ENCODE measurements at places on chromosomes 7 and 10. TPM values are rescaled to one million over a fixed set of nuclear protein-coding genes. Genes with fewer than 3 reads are reported as not detected.
A peak's percentile ranks its signal among the peaks of the same experiment; 100 is the strongest.

- peak; percentile 85 for DNase-seq
Observed at GRCh38 chr10:11898372-11899066, 75.4 kb downstream of the PROSER2 start.

DNA sequence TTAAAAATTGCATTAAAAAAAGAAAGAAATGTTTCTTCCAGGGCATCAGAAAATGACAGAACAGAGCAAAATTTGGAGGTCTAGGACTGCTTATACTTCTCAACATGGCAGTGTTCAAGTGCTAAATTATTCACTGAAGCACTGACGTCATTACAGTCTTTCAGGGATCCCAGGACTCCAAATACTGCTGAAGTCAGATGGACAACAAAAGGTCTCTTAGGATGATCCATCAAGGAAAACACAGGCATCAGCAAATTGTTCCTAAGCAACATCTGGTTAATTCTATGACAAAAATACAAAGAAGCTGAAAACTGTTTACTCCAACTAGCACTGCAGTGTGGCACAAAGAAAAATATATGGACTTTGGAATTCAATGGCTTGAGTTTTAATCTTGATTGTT lies 52.1 kb downstream of the PDK4 start:
- DNase-seq = no peak

- DNase-seq = no peak
Observed at GRCh38 chr10:124722798-124723783, 21.1 kb downstream of the FAM53B start.

DNA sequence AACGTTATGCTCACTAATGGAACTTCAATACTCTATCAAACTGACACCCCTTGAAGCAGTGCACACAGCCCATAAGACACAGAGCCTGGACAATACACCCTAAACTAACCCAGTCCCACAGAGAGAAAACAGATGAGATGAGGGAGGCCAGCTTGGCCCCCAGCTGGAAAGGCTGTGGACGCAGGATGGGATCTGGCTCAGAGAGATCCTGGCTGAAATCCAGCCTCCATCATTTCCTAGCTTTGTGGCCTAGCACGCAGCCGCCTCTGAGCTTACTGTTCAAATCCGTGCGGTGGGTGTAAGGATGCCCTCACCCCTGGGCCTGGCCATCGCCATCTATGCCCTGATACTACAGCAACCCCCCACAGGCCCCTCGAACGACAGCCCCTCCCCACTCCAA lies 32.7 kb downstream of the SNX8 start:
- DNase-seq = no peak

GRCh38 chr7:150940431-150941102 lies 37.6 kb downstream of the KCNH2 start:
- DNase-seq = peak; percentile 11

DNA sequence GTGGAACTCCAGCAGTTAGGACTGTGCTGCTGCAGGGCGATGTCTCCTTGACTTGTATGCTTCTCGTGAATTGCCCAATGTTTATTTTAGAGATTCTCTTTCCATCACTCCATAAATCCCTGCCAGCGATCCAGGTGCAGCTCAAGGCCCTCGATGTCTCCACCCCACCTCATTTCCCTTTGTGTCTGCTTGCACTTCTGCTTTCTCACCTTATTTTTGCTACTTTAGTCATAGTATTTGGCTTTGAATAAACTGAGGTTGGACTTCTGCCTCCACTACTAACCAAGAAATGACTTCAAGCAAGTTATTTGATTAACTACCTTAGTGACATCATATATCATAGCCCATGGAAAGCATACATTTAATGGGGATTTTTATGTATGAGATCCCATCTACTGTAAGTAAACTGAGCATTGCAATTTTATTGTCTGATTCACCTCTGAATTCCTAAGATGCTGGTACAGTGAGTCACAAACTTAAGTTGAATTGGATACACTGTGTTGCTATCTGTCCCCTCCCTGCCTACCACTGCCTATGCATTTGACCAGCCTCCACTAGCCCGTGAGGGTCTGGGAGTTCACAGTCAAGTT lies 255.8 kb downstream of the ABCA13 start:
- no peak for DNase-seq

- DNase-seq = no peak
Observed at GRCh38 chr7:69996121-69996520, 397.8 kb downstream of the AUTS2 start.

DNA sequence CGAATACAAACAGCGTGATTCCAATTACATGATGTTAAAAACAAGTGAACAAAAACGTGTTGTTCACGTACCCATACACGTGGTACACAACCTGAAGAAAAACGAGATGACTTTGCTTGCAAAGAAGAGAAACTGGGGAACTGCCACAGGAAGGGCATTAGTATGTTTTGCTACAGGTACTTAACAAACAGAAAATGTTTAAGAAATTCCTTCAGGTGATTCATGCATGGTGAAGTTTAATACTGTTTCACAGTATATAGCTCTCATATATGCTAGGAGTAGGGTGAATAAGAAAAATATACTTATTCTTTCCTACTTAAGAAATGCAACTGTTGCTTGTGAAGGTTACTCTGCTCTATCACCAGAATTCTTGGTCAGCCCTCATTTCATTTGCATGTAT lies 9.8 kb downstream of the SEC61G start:
- DNase-seq = no peak

- DNase-seq = no peak
Observed at GRCh38 chr7:132296820-132297219, 279.4 kb downstream of the PLXNA4 start.

DNA sequence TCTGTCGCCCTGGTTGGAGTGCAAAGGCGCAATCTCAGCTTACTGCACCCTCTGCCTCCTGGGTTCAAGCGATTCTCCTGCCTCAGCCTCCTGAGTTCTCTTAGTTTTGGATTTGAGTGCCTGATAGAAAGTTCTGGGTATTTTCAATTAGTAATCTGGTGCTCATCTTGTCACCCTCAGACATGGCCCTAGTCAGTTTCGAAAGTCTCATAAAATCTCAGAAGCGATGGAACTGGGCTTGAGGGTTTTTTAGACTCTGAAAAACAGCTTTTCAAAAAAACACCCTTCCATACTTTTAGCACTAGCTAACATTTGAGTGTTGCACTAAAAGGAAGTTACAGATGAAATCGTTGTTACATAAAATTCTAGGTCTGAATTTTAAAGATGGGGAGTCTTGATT lies 9.4 kb upstream of the PIP4K2A start:
- DNase-seq = no peak

GRCh38 chr10:15813415-15813814 lies 46.9 kb downstream of the MINDY3 start:
- DNase-seq = no peak

GRCh38 chr7:45574416-45574668 lies 174 bp downstream of the ADCY1 start:
- DNase-seq = no peak

DNA sequence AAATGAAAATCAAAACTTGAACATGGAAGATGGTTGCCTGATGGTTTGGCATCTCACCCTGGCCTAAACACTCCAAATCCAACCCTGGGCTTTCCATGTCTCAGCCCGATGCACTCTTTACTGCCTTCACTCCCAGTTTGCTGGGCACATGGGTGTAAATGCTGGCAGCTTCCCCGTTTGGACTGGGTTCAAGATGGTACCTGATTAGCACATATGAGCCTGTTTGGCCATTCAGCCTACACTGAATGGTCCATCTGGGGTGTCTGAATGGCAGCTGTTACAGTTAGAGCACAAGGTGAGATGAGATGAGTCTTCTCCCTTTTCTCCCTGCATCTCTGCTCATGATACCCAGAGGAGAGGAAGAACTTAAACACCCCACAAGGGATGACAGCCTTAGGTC lies 37.1 kb downstream of the ATXN7L1 start:
- DNase-seq = no peak

GRCh38 chr10:123986736-123987135 lies 95.1 kb upstream of the CPXM2 start:
- DNase-seq = no peak

DNA sequence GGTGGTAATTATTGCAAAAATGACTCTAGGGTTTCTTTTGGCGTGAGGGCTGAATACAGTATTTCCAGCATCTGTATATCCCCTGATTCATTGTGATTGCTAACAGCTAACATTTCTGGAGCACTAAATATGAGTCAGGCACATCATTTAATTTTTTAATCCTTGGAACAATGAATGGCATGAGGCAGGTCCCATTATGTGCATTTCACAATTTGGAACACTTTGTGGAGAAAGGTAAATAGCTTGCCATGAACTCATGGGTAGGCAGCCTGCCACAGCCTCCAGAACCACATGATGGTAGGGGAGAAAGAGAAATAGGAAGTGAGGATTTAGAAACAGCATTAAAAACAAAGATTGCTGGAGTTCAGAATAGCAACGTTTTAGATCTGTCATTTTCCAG lies 1.7 kb downstream of the NPTX2 start:
- peak; percentile 71 for DNase-seq

ATOH7 gene
- 0.25 TPM for total RNA-seq

ZNF518A gene
- total RNA-seq = 8.0 TPM

ATP6V0A4 gene
- not detected for total RNA-seq

ANKRD22 gene
- total RNA-seq = 1.2 TPM

ZCWPW1 gene
- 5.7 TPM for total RNA-seq

CYP26C1 gene
- total RNA-seq = 0.07 TPM

LRRC18 gene
- not detected for total RNA-seq

Measured in right lobe of liver (tissue), 6 donors.